ENCODE measurements at places on chromosomes 12 and 14.

- no peak for DNase-seq
These were observed 224.4 kb downstream of the NPAS3 start for GRCh38 chr14:33163109-33163508.

GRCh38 chr14:75718199-75718598 lies 57.2 kb downstream of the TTLL5 start:
- no peak for DNase-seq

GRCh38 chr12:5592310-5592709 lies 160.4 kb downstream of the NTF3 start:
- no peak for DNase-seq

GRCh38 chr12:47410383-47410782 lies 295.4 kb downstream of the RPAP3 start:
- DNase-seq: no peak

DNA sequence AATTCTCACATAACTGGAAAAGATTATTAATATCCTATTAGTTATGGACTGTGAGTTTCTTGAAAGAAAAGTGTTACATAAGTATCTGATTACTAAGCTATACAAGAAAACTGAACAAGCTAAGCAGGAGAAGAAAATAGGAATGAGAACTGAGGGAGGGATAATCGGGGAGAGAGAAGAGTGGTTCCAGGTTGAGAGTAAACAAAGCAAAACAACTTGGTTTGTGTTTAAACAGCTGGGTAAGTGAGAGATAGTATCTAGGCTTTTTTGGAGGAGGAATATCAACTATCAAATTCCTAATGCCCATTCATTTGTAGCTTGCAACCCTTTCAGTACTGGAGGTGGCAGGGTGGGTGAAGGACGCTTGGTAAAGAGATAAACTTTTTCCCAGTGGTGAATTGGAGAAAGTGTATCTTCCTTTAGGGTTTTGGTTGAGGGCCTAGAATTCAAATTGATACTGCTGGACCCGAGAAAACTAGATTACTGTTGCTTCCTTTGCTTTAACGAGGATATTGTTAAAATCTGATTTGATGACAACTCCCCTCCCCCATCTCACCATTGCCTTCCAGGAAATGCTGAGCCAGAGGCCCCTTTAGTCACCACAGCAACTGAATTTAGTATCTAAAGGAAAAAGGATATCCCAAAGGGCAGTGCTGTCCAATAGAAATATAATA lies 2.0 kb upstream of the SLC2A3 start:
- DNase-seq: no peak

GRCh38 chr12:55687746-55688145 lies 20.0 kb downstream of the ITGA7 start:
- no peak for DNase-seq

DNA sequence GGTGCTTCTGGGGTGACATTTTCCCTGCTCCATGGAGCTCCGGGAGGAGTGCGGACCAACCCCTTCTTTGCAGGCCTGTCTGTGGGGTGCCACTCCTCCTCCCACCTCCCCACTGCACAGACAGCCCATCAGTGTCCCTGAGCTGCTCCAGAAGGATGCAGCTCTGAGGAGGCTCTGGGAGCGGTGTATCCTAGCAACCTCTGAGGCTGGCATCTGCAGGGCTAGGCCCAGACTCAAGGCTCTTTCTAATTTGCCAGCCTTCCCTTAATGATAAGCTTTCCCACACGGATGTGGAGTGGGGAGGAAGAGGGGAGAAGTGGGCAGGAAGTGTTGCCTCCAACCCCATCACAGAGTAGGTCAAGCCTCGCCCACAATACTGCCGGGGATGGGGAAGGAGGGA lies 59.7 kb downstream of the CALM1 start:
- no peak for DNase-seq

DNA sequence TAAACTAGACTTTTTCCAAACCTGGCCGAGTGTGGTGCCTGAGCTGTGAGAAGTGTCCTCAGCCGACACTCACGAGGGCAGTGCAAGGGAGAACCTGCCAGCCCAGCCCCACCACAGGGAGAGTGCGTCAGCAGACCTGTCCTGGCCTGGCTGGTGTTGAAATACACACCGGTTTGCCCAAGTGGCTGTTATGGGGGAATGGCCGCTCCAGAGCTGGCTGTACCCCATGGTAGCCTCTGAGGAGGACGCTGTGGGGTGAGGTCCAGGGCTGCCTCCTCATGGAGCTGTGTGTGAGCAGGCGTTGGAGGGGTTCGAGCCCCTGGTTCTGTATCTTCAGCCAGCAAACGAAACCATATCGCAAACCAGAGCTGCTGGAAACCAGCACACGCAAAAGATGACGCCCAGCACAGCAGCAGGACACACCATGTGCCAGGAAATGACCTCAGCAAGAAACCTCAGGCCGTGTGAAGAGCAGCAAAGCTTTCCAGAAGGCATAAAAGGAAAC lies 9.4 kb downstream of the ANKRD9 start:
- DNase-seq: no peak

GRCh38 chr14:102591372-102591943 lies 991 bp upstream of the RCOR1 start:
- DNase-seq: no peak

DNA sequence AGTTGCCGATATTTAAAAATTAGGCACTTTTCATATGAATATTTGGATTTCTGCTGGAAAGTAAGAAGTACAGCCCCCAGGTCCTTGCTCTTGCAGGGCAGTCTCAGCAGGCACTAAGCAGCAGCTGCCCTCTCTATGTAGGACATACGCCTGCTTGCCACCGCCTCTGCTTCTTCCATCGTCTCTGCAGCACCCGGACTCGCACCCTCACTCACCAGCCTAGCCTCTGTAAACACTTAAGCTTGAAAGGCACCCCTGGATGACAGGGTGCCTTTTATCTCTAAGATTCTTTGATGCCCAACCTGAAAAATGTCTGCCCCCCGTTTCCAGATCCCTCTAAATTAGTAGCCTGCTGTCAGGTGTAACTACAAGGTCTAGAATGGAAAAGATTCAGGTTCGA lies 19.0 kb downstream of the OTUB2 start:
- no peak for DNase-seq

DNA sequence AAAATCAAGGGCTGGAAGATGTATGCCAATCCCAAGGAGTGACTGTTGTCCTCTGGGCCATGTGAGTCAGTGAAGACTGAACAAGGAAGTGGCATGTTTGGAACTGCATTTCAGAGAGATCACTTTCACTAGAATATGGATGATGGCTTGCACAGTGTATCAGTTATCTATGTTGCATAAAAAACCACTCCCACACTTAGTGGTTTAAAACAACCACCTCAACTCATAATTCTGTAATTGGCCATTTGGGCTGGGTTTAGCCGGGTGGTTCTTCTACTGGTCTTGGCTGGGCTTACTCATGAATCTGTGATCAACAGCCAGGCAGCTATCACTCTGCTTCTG lies 15.4 kb downstream of the BDKRB1 start:
- no peak for DNase-seq

- no peak for DNase-seq
These were observed 51.3 kb downstream of the ZNF664 start for GRCh38 chr12:124024263-124024678.

DNA sequence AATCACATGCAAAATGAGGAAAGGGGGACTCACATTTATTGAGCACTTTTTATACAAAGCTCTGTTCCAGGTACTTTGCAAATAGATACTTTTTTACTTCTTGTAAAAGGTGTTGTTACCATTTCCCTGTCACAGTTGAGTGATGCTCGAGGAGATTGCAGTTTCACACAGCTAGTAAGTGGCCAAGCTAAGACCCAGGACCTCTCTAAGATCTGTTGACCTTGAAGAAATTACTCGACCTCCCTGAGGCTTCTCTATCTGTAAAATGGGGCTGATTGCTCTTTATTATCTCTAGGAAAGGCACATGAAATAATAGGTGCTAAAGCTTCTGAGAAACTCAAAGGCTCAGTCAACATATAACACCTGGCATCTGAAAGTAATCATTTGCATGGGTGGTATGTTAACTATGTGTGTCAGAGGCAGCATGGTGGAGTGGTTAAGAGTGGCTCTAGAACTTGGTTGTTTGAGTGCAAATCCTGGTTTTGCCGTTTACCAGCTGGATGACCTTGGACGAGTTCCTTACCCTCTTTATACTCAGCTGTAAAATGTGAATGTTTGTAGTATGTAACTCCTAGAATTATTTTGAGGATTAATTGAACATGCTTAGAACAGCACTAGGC lies 41.5 kb downstream of the IFT81 start:
- no peak for DNase-seq

GRCh38 chr12:8034802-8035201 lies 2.3 kb downstream of the FOXJ2 start:
- no peak for DNase-seq

DNA sequence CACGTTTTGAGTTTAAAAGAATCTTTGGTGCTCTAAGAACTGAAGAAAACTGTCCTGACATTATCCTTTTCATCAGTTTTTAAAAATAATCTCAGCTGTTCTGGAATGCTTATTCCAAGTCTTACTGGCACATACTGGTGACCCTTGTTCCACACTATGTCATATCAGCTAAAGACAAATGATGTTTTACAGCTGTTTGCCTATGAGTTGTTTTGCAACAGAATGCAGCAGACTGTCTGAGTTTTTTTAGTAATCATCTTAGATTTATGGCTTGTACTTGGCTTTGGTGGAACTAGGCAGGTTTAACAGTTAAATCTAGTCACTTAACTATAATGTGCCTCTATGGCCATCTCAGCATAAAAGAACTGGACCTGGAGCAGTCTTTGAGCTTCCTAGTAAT lies 91.6 kb upstream of the GRIN2B start:
- no peak for DNase-seq
